ENCODE measurements at places on chromosomes 11 and 22.

DNA sequence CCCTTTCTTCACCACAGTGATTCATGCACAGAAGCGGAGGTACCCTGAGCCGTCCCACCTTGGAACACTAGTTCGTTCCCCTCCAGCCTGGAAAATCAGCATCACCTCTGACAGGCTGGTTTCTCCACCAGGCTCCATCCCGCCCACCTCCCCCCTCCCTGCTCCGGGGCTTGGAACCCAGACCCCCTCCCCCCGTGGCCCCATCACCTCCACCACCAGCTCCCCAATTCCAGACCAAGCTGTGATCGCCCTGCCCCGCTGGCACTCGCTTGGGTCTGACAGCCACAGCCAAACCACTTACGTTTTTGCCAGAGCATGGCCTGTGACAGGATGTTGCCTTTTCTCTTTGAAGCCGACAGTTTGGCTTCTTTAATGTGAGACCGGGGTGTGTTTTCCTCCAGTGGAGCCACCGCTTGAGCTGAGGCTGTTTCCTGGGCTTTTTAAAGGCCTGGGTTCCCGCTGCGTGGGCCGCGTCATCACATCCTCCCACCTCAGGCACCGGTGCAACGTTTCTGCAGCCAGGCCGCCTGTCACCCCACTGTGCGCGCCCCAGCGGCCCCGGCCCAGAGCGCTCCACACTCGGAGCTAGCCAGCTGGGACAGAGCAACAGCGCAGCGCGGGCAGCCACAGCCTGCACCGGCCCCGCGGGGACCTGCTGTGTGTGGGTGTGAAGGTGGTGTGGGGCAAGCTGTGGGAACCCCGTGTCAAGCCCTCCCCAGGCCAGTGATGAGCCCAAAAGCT, at the start of gene POU2AF1:
Gene POU2AF1 (minus strand): TSS at position 415 of the 741 bp plus-strand sequence. CDS start 98 bp downstream, at position 317.
- peak; percentile 12 for DNase-seq

DNA sequence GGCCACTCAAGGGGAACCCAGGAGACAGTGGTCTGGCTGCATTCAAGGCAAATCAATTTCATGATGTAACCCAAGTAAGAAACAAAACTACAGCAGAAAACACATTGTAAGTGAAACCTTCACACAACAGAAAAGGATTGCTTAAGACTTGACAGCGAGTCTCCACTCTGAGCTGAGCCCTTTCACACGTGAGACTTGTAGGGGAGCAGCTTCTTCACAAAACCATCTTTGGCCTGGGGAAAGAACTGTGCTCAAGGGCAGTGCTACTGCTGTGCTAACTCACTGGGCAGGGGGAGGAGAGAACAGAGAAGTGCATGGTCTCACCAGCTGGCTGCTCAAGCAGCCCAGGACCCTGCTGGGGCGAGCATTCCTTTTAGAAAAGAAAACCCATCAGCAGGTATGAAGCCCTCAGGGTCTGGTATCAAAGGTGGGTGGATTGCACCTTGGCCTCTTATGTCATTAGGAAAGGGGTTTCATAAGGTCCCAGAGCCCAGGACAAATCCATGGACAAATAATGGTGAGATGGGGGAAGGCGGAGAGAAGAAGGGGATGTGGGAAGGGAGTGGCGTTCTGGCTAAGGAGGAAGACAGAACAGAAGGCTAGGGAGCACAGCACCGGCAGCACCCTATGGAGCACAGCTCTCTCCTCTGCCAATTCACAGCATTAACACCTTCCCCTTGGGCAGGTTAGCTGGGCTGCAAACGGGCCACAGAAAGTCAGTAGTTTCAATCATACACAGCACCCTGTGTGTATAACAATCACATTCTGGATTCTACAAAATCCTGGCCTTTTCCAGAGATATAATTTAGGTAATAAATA, 20.6 kb upstream of the RAPSN start:
- DNase-seq = no peak

GRCh38 chr11:17421781-17422180, 33.3 kb upstream of the KCNJ11 start:
- DNase-seq = no peak

DNA sequence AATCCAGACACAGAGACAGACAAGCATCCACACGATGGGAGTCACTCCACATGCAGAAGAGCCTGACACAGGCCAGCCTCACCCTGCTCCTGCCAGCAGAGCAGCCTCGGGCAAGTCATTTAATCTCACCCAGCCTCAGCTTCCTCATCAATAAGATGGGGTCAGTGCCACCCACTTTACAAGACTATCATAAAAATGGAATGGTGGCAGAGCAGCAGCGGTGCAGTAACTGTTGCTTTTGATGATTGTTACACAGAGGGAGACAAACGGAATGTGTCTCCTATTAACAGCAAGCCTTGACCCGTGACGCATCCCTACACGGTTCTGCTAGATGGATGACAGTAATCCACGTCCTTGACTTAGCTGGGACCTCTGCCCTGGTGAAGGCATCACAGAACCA, 26.0 kb upstream of the ARFGAP3 start:
- DNase-seq = no peak

GRCh38 chr11:102138223-102138622, 28.0 kb downstream of the YAP1 start:
- peak; percentile 53 for DNase-seq
